DND-41 (cell line): ENCODE measurements at places on chromosomes 4 and X.

DNA sequence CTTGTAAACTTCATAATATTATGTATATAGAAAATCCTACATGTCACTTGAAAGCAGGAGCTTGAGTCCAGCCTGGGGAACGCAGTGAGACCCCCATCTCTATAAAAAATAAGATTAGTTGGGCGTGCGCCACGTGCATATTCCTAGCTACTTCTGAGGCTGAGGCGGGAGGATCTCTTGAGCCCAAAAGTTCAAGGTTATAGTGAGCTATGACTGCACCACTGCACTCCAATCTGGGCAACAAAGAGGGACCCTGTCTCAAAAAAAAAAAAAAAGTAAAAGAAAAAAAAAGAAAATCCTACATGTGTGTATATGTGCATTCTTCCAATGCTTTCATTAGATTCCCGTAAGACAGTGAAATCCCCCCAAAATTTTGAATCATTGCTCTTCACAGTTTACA lies 1.7 kb downstream of the SEC31A start:
- DNase-seq: no peak

DNA sequence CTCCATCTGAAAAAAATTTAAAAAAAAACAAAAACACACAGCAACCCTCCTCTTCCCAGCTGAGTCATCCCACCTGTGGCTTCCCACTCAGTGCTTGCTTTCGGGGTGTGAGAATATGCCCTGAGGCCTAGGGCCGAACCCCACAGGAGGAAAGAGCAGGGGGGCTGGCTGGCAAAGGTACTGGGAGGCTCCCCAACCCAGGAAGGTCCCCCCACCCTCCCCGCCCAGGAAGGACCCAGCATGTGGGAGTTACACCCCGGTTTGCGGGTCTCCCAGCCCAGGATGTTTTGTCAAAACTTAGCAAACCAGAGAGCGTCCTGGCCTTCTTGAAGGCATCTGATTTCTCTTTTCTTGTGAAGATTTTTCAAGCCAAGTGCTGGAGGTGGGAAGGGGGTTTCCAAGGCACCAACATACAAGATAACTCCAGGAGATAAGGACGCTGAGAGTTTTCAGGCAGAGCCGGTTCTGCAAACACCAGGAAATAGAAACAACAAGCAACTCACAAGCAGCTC lies 25.7 kb upstream of the CSF2RA start:
- no peak for DNase-seq

GRCh38 chrX:149848855-149849254 lies 32.1 kb upstream of the MAGEA8 start:
- DNase-seq: no peak

DNA sequence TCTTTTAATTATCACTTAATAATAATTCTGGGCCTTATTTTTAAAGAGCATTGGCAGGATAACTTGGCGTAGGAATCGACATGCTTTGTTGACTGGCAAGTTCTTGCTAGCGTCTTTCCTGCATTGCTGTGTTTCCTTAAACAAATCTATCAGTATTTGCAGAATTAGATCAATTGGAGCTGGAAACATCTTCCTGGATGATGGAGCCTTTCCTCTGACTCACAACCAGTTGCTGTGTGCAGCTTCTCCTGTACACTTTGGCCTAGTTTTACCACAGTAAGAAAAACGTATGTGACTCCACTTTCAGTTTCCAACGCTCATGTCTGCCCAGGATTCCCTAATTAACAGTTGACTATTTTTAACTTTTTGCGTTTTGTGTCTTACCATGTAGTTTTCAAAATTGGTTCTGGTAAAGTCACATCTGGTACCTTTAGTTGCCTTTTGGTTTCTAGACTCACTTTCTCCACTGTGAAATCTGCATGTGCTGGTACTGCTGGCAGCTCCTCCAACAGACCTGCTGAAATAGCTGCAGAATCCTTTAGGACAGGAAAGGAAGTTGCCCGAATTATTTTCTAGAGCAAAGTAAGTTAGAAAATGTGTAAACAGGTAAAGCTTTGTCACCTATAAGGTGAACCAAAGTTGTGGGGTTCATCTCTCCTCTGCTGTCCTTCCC lies 553.2 kb upstream of the FAT1 start:
- DNase-seq: no peak

DNA sequence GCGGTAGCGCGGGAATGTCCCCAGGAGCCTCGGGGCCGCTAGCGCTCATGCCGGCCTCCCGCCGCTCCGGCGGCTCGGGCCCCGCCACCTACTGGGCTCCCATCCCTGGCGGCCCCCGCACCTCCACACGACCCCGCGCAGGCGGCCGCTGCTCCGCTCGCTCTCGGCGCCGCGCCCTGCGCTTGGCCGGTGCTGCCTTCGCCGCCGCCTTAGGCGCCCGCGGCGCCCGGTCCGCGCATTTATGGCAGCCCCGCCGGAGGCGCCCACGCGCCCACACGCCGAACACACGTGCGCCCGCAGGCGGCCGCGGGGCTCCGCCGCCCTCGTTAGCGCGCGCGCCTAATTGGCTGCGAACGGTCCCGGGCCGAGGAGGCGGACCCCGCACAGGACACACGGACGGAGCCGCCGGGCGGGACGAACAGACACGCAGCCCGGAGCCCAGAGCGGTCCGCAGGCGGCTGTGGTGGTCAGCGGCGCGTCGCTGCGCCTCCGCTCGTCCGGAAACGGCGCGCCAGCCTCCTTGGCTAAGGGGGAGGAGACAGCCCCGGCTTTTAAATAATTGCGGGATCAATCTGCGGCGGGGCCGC lies at the start of gene NKX1-1:
TSS of gene NKX1-1 (minus strand) at position 49 of the 587 bp plus-strand sequence. CDS start at position 49, 0 bp downstream.
- DNase-seq: no peak

- no peak for DNase-seq
These were observed 9.6 kb upstream of the DLG3 start for GRCh38 chrX:70434914-70435586.

- DNase-seq: no peak
These were observed 12.0 kb downstream of the BST1 start for GRCh38 chr4:15714646-15715435.

DNA sequence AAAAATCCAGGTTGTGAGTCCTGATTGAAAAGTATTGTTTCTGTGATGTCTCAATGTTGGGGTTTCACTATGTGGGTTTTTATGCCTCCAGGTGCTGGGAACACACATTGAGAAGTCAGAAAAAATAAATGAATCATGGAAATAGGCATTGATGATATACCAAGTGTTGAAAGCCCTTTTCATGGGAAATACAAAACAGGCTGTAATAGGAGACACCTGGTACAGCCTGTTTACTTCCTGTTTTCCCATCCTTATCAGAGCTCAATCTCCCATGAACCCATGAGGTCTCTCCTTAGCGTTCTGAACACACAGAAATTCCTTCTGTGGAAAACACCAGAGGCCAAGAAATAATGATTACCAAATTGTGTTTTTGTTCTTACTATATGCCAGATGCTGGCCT lies 106.3 kb upstream of the BOD1L1 start:
- DNase-seq: no peak

GRCh38 chrX:112058255-112058654 lies 24.3 kb downstream of the TRPC5 start:
- no peak for DNase-seq

- no peak for DNase-seq
These were observed 458.0 kb upstream of the NWD2 start for GRCh38 chr4:36786519-36786918.

DNA sequence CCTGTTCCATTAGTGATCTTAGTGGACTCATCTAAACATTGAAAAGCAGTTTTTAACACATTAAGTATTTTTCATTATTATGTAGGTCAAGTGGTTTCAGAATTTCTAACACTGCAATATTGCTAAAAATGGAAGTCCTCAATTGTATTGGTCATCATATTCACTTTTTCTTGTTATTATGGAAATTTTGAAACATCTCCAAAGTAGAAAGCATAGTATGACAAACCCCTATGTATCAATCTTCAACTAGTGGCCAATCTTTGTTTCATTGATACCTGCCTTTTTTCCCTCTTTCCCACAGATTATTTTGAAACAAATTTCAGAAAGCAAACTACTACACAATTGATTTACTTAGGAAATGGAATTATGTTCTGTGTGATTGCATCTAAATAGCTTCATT lies 14.5 kb upstream of the ABCG2 start:
- no peak for DNase-seq

DNA sequence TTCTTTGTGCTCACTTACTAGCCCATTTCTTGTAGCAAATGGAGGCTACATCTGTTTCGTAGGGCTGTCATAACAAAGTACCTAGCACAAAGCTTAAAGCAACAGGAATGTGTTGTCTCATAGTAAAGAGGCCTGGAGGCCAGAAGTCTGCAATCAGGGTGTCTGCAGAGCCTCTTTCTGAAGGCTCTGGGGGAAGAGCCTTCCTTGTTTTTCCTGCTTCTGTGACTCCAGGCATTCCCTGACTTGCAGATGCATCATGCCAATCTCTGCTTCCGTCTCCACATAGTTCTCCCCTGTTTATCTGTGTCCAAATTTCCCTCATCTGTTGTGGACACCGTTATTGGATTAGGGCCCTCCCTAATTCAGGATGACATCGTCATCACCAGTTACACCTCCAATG lies 67.1 kb downstream of the SHROOM2 start:
- DNase-seq: no peak

GRCh38 chr4:13159041-13159620 lies 325.0 kb downstream of the RAB28 start:
- DNase-seq: no peak

- DNase-seq: no peak
These were observed 7.4 kb upstream of the PAK3 start for GRCh38 chrX:111088628-111089027.

DNA sequence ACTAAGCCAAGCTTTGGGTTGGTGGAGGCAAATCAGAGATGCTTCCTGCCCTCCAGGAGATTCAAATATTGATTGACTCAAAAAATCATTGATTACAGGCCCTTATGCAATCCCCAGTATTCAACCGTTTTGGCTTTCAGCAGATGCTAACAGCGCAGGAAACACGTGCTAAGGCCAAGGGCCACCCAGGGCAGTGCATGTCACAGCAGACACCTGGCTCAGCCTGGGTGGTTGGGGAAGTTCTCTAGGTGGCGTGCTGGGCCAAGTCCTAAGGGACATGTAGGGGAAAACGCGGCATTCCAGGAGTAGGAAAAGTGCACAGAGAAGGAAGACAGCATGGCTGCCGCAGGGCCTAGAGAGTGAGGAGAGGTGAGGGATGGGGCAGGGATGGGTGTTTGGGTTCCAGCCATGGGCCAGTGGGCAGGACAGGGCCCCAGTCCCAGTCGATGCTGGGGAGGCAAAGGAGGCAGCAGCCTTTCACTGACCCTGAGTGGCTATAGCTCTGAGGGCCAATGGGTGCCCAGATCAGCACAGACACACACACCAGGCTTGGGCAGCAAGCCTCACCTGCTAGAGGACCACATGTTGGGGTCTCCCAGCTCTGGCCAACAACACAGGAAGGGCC lies 239.1 kb downstream of the EVC2 start:
- no peak for DNase-seq

DNA sequence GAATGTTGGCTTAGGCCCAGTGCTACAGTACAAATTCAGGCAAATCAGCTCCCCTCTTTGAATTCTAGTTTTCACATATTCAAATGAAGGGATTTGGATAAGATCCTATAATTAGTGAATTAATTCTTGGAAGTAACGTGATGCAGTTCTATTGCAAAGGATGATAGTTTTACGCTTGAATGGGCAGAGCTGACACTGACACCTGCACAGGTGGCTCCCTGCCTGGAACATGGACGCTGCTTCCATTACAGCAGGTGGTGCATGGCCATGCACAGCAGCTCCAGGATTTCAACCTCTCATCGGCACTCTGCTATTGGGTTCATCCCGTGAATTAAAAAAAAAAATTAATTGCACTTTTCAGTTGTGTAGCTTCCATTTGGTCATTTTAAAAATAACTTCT lies 28.4 kb upstream of the RPS6KA6 start:
- no peak for DNase-seq

GRCh38 chr4:165393704-165394103 lies 14.9 kb downstream of the CPE start:
- no peak for DNase-seq

DNA sequence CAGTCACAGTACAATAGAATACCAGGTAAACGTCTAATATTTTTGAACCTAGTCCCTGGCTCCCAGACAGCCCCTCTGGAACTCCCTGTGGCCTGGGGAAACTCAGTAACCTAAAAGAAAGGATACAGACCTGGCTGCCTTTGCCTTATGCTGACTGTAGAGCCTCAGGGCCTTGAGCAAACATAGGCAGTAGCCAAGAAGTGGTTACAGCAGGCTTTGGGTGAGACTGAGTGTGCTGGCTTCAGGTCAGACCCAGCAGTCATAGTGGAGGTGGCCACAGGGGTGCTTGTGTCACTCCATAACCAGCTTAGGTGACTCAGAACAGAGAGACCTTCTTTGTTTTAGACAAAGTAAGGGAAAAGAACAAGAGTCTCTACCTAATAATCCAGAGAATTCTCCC lies 141.8 kb upstream of the PRDX4 start:
- DNase-seq: no peak

- DNase-seq: no peak
These were observed 74.8 kb downstream of the POLA1 start for GRCh38 chrX:24768556-24768955.

DNA sequence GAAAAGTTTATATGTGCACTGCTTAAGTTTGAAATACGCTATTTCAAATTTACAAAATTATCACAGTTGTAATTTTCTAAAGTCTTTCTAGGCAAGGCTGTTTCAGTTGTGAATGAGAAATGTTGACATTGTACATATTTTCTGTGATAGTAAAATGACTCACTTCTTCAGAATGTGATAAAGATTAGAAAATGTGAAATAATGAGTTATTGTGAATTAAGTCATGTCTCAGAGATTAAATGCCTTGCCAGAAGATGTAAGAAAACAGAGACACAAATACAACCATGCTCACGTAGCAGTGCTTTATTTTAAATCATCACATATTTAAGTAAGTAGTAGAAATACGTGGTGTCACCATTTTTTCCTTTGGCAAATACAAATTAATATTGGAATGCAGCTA lies 768 bp downstream of the CLCN4 start:
- no peak for DNase-seq
